ENCODE measurements at places on chromosomes 7 and 10.

DNA sequence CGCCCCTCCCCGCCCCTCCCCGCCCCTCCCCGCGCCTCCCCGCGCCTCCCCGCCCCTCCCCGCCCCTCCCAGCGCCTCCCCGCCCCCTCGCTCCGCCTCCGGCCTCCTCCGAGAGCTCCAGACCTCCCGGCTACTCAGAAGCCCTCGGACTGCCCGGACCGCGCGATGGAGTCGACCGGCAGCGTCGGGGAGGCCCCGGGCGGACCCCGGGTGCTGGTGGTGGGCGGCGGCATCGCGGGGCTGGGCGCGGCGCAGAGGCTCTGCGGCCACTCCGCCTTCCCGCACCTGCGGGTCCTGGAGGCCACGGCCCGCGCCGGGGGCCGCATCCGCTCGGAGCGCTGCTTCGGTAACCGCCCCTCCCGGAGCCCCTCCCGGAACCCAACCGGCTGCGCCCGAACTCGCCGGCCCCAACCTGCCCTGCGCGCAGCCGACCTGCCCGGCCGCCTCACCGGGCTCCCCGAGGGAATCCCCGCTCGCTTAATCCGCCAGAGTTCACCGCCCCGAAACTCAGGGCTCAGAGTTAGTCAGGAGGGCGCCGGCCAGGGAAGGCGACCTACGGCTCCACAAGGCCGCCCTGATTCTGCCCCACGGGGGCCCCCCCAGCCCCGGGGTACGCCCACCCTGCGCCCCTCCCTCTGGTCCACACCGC is at the start of gene PAOX:
PAOX (plus strand) TSS at position 111 of the 649 bp plus-strand sequence; CDS start at position 166, 55 bp downstream.
- H3K4me1 ChIP-seq: no peaks in the 10 kb centered on the region
- H3K36me3 ChIP-seq: no peaks in the 10 kb centered on the region
- H3K4me3 ChIP-seq: peak within 1 kb of the TSS; percentile 74
- peak within 1 kb of the TSS; percentile 24 for H3K27ac ChIP-seq
- peak; percentile 80 for DNase-seq

DNA sequence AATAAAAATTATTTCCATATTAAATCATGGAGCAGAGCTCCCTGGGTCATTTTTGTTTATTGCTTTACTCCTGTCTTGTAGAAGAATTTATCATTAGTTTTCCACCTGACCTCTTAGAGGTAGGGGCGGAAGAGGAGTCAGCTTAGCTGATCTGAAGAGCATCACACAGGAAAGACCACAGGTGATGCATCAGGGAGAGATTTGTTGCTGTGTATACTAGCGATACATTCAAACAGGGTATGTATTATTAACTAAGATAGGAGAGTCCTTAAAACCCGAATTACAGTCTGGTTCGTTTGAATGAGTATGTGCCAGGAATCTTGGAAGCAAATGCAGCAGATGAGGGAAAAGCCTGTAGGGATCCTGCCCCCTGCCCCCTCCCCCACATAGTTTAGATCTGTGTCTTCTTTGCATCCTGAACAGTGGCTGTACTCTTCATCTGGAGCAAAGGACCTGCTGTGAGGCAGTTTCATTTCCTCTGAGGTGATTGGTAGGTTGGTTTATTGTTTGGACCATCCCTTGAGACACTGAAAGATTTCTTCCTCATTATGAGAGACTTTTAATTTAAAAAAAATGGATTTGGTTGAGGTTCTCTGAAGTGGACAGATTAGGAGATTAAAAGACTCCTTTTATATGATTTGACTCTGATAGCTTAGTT is 177.0 kb downstream of the SND1 start:
- no peak overlapping the region for H3K27ac ChIP-seq
- DNase-seq: no peak
- peaks cover 21% of the 10 kb centered on the region for H3K36me3 ChIP-seq
- H3K4me1 ChIP-seq: no peaks in the 10 kb centered on the region

- H3K27ac ChIP-seq: no peak overlapping the region
- peaks cover 72% of the 10 kb centered on the region for H3K36me3 ChIP-seq
- no peak overlapping the region for H3K4me3 ChIP-seq
- H3K27me3 ChIP-seq: no peaks in the 10 kb centered on the region
- DNase-seq: no peak
Measured at GRCh38 chr7:127715901-127716300, 63.9 kb downstream of the SND1 start.

- no peaks in the 10 kb centered on the region for H3K27me3 ChIP-seq
- H3K4me3 ChIP-seq: no peak overlapping the region
- no peak overlapping the region for H3K27ac ChIP-seq
- no peaks in the 10 kb centered on the region for H3K4me1 ChIP-seq
- no peak for DNase-seq
Measured at GRCh38 chr10:121796342-121796741, 131.5 kb downstream of the ATE1 start.

GRCh38 chr10:7351894-7352293 is 58.9 kb downstream of the SFMBT2 start:
- no peak overlapping the region for H3K4me3 ChIP-seq
- H3K4me1 ChIP-seq: peaks cover 32% of the 10 kb centered on the region
- DNase-seq: no peak
- H3K27me3 ChIP-seq: no peaks in the 10 kb centered on the region
- no peak overlapping the region for H3K27ac ChIP-seq
- H3K36me3 ChIP-seq: peaks cover 34% of the 10 kb centered on the region
